ENCODE measurements at places on chromosomes 16 and 17. TPM values are rescaled to one million over a fixed set of nuclear protein-coding genes. Genes with fewer than 3 reads are reported as not detected.

The MYL4 gene
- total RNA-seq, result not detected

The MT1M gene
- total RNA-seq, result not detected

The PRSS22 gene
- total RNA-seq, result 1.6 TPM

The KIF2B gene
- total RNA-seq, result not detected

Data from A549 treated with ZK216348 at 1 μM for 4 hours (cell line).